Activated CD4-positive, alpha-beta T cell treated with anti-CD3 and anti-CD28 coated beads, Interleukin-2, amount 50 U/mL, for 24 hours (primary cell): ENCODE measurements at places on chromosomes 11 and 22.
A peak's percentile ranks its signal among the peaks of the same experiment; 100 is the strongest.

DNA sequence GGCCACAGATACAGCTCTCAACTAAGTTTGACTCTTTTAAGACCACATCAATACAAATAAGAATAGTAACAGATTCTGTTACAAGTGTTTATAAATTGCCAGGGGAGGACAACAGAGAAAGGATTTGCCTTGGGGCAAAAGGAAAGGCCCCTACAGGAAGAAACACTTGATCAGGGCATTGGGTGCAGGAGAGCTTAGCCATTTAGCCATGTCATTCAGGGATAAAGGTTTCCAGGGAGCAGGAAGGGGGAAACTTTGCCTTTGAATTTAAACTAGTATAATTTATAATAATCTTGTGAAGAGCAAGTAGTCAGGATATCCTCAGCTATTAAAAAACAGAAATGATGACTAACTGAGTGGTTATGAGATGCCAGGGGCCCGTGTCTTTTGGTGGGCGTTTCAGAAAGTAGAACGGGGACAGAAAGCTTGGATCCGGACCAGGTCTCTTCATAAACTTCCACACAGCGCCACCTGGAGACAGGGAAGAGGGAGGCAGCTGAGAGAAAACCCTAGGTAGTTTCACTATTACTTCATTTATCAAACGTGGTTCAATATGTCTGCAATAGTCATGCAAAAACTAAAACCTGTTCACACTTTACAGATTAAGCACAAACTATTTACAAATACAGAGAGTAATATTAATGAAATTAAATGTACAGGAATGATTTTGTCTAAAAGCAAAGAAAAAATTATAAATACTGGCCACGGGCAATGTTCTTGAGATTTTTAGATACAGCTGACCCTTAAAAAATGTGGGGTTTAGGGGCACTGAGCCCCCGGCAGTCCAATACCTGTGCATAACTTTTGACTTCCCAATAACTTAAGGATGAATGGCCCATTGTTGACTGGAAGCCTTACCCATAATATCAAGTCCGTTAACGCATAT, 11.0 kb upstream of the SLC5A4 start:
- peak; percentile 38 for DNase-seq

GRCh38 chr11:1052133-1053011, 15.9 kb upstream of the MUC6 start:
- DNase-seq: no peak

DNA sequence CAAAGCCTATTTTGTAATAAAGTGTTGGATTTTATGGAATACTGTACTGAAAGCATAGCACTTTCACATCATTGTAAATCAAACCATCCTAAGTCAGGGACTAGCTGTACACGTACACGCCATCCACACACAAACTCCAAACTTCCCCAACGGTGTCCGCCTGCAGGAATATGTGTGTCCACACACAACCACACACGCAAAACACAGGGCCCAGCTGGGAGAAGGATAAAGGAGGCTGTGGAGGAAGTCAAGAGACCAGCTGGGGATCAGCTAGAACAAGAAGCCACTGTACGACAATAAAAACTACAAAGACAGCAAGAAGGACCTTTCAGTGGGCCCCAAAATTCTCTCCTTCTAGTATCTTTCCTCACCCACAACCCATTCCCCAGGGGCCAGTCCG, 1.6 kb downstream of the TRIM29 start:
- no peak for DNase-seq

- DNase-seq: no peak
These were observed 408.7 kb downstream of the BRD1 start for GRCh38 chr22:49418943-49419342.

- no peak for DNase-seq
These were observed 82.3 kb downstream of the XRRA1 start for GRCh38 chr11:74866557-74866956.

DNA sequence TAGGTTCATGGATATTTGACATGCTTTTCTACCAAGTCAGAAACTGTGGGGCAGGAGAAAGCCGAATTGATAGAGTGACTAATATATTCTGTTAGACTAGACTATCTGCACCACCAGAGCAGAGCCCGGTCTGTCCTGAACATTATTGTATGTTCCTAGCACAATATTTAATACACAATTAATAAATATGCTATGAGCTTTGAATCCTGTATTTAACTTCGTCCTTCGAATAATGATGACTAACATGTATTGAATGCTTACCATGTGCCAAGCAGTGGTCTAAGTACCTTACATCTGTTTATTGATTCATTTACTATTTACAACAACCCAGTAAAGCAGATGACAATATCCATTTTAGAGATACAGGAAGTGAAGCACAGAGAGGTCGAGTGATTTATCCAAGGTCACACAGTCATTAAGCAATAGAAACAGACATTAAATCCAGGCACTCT, 44.8 kb upstream of the ANO3 start:
- DNase-seq: no peak

- DNase-seq: no peak
These were observed 1236.4 kb downstream of the FAM181B start for GRCh38 chr11:81497202-81497804.

- DNase-seq: no peak
These were observed 6.8 kb downstream of the NADSYN1 start for GRCh38 chr11:71459767-71460320.

DNA sequence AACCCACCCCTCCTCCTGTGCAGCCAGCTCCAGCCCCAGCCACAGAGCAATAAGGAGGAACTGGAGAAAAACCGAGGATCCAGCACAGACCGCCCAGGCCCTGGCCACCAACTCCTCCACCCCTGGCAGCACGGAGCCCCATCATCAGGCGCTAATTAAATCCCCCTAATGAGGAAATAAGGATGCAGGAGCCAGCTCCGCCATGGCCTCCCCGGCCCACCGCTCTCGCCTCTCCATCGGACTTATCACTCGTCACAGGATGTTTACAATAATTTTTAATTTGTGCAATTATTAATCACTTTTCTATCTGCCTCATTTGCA, 42.6 kb downstream of the BUD13 start:
- no peak for DNase-seq

- DNase-seq: no peak
These were observed 85.2 kb upstream of the PPARA start for GRCh38 chr22:46064966-46065666.

- no peak for DNase-seq
These were observed 5.5 kb downstream of the MRGPRX2 start for GRCh38 chr11:19055016-19055415.

GRCh38 chr11:57231539-57232253, 5.4 kb downstream of the APLNR start:
- DNase-seq: no peak

DNA sequence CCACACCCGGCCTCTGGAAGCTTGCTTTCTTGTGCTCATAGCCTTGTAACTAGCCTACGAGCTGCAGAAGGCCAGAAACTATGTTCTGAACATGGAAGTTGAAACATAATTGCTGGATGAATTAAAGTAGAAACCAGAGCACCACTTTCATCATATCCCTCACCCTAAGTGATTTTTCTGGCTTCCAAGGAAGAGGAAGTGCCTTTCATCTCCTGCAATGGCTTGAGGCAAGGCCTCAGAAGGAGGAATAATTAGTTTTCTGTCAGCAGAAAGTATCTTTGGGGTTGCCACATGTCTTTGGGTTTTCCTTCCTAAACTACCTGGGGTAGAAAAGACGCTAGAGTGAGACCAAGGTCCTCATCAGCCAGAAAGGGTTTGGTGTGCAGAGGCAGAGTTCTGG, 14.5 kb downstream of the RPL27A start:
- DNase-seq: no peak

DNA sequence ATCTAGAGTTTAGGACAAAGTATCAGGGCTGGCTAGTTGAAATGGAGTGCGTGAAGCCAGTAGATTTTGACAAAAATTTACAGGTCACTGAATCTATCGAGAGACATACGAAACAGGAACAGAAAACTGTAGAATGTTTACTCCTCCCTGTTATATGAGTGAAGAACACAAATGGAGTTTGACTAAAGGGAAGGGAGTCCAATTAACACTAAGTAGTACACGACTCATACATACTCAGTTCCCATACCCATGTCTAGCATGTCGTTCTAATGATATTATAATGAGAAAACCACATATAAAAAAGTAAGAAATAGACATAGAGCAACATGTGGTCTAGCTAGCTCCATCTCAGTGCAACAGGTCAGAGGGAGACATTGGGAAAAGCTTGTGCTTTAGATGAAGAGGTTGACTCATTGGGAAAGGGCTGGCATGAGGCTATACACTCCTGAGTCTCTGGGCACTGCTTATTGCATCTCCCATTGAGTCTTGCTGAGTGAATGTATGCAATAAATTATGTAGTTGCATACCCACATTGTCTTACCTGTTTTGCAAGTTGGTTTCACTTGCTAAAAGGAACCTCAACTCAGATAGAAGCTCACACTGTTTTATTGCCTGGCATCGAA, 43.5 kb downstream of the CD44 start:
- DNase-seq: no peak

DNA sequence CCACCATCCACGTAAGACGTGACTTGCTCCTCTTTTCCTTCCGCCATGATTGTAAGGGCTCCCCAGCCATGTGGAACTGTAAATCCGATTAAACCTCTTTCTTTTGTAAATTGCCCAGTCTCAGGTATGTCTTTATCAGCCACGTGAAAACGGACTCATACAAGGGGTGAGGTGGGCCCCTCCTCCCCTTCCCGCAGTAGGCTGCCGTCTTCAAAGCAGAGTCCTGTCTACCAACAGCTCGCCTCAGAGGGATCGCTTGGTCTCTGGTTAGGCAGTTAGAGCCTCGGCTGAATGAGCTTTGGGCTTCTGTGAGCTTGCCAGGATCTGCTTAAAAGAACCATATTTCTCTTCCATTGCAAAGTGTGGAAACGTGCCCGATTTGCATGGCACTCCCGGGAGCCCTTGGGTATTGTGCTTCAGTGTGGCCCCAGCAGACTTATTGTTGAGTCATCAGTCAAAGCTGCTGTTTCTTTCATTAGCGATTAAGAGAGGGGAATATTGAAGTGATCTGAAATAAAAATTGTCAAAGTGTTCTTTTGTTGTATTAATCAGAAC, 338.3 kb downstream of the TBC1D22A start:
- no peak for DNase-seq

DNA sequence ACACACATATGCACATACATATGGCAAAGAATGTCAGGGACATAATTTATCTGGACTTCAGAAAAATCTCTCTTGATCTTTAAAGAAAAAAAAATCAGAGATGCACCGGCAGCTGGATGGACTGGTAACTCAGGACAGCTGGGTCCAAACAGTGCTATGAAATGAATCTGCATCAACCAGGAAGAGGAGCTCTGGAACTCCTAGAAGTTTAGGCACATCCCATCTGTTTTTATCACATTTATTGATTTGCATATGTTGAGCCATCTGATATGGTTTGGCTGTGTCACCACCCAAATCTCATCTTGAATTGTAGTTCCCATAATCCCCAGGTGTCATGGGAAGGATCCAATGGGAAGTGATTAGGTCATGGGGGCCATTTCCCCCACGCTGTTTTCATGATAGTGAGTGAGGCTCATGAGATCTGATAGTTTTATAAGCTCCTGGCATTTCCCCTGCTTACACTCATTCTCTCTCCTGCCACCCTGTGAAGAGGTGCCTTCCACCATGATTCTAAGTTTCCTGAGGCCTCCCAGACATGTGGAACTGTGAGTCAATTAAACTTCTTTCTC, 87.7 kb upstream of the AKIP1 start:
- no peak for DNase-seq

DNA sequence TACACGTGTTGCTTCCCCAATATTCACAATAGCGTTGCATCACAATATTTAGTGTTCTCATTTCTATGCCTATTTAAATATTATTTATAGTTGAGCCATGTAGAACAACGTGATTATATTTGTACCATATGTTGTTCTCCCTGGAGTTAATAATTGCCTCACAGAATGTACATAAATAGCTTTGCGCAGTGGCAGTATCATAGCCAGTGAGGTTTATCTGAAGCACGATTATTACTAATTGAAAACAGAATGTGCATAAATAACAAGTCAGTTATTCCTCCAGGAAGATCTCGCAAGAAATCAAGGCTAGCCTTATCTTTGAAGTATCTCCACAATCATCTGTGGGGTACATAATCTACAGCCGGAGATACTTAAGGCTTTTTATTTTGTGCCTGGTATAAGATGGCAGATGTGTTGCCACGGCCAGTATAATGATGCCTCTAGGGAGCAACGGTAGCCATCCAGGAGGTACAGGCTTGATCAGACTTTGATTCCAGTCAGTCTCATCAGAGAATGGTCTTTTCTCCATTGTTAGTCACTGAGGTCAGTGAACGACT, 197.5 kb downstream of the MSANTD4 start:
- DNase-seq: no peak

GRCh38 chr11:81104051-81104450, 1629.6 kb downstream of the FAM181B start:
- no peak for DNase-seq

- DNase-seq: no peak
These were observed 64.3 kb downstream of the NAT10 start for GRCh38 chr11:34169686-34170085.

GRCh38 chr11:535210-535518, 212 bp downstream of the HRAS start:
- DNase-seq: no peak

DNA sequence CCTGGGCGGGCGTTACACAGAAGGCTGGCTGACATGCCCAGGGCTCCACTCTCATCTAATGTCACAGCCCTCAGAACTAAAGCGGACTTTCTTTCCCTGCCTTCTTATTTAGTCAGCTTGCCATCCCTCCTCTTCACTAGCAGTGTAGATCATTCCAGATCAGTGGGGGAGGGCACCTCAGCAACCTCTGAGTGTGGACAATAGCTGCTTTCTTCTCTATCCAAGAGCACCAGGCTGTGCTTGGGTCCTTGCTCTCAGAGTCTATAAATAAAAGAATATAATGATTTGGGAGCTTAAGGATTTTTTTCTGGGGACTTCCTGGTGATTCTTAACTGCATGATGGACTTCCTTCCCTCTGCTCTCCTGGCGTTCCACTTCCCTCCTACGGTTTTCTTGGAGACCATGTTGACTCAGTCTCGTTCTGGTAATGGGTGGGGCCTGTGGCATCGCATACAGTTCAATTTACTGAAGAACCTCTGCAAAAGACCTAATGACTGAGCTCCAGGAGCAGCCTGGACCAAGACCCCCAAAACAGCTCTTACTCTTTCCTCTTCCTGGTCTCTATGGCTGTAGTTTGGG, 2.9 kb upstream of the HMBS start:
- no peak for DNase-seq

DNA sequence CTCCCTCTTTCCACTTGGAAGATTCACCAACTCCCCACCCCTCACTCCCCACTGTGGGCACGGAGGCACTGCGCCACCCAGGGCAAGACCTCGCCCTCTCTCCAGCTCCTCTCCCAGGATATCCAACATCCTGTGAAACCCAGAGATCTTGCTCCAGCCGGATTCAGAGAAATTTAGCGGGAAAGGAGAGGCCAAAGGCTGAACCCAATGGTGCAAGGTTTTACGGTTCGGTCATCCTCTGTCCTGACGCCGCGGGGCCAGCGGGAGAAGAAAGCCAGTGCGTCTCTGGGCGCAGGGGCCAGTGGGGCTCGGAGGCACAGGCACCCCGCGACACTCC, 397 bp upstream of the CD44 start:
- no peak for DNase-seq

- no peak for DNase-seq
These were observed 71.0 kb downstream of the BRD1 start for GRCh38 chr22:49756676-49757075.
